LoVo (cell line): ENCODE measurements at places on chromosomes 2 and 18.
A peak's percentile ranks its signal among the peaks of the same experiment; 100 is the strongest.

DNA sequence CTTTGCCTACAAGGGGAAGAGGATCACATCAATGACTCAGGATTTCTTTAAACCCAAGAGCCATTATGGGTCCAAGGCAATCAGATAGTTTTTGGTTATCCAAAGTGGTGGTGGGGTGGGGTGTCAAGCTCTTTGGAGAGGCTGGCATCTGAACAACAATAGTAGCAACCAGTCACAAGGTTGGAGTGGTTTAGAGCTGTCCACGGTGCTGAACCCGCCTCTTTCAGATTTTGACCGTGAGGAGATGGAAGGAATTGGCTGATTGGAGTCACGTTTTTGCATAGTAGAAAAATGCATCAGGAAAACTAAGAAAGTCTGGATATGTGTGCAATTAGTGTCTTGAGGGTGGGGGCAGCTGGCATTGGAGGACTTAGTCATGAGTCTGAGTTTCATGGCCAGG lies 159.9 kb downstream of the LOXHD1 start:
- peak; percentile 20 for DNase-seq

- DNase-seq: no peak
These were observed 10.9 kb downstream of the ALS2 start for GRCh38 chr2:201769666-201770373.

GRCh38 chr18:48550101-48550729 lies 11.4 kb downstream of the CTIF start:
- DNase-seq: no peak

- no peak for DNase-seq
These were observed 12.4 kb downstream of the HS6ST1 start for GRCh38 chr2:128306081-128306930.

DNA sequence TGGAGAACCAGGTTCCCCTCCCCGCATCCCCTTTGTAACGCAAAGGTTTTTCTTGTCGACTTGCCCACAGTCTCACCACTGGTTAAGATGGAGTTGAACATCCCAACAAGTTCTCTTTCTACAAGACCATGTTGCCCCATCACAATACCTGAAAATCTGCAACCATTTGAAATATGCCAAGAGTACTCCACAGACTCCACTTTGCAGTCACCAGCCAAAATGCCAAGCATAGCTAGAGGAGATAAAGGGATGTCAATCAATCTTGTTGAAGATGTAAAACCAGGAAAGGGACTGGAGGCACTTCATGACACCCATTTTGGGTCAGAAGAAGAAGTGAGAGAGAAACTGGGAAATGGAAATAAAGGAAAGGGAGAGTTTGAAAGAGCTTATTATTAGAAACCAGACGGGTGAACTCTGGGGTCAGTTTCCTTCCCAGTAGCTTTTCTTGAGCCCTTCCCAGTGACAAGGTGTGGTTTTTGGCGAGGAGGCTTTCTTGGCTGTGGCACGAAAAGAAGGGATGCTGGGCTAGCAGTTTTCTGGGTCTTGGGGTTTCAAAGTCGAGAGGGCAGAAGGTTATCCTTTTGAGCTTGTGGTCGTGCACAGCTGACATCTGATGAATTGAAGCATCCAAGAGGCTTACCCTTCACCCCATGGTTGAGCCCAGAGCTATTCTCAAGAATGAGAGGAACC lies 79.3 kb downstream of the ACAA2 start:
- DNase-seq: no peak

GRCh38 chr2:158686210-158686691 lies 108.9 kb upstream of the DAPL1 start:
- DNase-seq: no peak

GRCh38 chr2:100245681-100246080 lies 76.6 kb downstream of the LONRF2 start:
- DNase-seq: no peak

DNA sequence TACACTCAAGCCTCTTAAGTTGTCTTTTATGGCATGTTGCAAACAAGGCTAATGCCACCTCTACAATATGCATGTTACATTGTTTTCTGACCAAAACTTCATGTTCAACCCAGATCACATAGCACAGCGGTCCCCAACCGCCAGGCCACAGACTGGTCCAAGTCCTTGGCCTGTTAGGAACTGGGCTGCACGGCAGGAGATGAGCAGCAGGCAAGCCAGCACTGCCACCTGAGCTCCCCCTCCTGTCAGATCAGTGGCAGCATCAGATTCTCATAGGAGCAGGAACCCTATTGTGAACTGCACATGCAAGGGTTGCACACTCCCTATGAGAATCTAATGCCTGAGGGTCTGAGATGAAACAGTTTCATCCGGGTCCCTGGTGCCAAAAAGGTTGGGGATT lies 324.8 kb upstream of the CHAC2 start:
- DNase-seq: no peak

DNA sequence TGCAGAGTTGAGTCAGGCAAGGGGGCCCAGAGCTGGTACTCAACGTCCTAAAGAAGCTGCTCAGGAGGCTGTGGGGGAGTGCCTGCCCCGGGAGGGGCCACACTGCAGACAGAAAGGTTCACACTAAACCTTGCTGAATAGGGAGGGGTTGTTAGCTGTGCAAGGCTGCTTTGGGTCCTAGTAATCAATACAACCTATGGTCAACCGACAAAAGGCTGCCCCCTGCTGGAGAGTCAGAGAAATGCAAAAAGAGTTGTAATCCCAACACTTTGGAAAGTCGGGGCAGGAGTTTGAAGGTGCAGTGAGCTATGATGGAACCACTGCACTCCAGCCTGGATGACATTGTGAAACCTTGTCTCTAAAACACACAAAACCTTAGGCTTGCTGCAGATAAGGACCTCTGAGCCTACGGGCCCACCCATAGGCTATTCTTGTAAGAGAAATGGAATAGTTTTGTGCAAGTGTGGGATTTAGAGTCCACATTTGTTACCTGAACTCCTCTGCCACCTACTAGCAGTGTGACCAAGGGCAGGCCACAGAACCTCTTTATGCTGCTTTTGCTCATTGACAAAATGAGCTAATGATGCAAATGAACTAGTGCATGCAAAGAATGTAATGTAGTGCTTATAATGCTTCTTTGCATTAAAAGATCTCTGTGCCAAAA lies 81.5 kb downstream of the PRPF40A start:
- peak; percentile 42 for DNase-seq

GRCh38 chr2:147782141-147782930 lies 62.5 kb upstream of the ACVR2A start:
- DNase-seq: no peak

- DNase-seq: no peak
These were observed 72.3 kb upstream of the EFEMP1 start for GRCh38 chr2:55995902-55996301.

DNA sequence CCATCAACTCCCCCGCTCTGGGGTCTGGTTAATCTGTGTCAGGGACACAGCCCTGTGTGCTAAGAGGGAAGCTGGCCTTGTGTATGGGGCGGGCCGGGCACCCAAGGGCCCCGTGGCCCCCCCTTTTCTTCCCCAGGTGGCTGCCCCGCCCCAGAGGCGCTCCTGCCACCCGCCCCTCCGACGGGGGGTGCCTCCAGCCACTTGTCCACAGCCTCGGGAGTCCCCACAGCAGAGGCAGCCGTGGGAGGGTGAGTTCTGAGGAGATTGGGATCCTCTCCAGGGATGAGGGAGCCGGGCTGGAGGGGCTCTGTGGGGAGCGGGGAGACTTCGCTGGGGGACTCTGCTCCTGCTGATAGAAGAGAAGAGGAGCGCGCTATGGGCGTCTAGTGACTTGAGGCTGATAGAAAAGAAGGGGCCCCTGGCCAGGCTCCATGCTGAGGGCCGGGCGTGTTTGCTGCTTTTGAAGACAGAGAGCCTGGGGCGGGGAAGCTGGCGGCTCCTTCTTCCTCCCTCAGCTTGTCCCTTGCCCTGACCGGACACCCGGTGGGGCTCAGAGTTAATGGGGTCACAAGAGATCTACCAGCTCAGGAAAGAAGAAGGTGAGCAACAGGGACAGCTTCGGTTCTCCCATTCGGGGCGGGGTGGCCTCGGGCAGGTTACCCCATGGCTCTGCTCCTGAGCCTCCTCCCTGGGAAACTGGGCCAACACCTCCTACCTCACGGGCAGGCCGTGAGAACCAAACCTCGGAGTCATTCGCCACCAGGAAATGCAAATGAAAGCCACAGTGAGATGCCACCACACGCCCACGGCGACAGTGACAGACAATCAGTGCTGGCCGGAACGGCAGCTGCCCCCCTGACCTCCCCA lies 89.4 kb upstream of the TAF1B start:
- peak; percentile 14 for DNase-seq

GRCh38 chr18:34808389-34808788 lies 98.3 kb downstream of the DTNA start:
- no peak for DNase-seq

DNA sequence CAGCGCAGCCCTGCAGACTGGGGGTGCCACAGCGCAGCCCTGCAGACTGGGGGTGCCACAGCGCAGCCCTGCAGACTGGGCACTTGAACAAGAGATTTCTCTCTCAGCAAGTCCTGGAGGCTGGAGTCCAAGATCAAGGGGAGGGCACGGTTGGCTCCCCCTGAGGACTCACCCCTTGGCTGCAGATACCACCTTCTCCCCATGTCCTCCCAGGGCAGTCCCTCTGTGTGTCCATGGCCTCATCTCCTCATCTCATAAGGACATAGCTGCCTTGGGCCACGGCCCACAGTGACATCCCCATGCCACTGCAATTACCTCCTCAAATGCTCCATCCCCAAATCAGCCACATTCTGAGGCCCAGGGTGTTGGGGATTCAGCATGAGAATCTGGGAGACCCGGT lies 98.2 kb downstream of the TPO start:
- DNase-seq: no peak

DNA sequence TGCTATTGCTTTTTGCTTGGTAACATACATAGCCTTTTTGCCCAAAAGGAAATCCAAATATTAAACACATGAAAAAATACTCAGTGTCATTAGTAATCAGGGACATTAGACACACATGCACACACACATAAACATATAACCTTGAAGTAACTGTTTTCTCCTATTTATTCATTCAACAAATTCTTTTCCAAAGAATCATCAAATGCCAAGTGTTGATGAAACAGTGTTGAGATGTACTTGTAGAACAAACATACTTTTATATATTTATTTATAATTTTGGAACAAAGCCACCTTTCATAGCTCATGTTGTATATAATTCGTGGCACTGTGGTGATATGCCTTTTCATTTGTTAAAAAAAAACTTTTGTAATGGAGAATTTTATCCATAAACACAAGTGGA lies 81.0 kb downstream of the APLF start:
- no peak for DNase-seq

GRCh38 chr2:105455488-105456003 lies 56.7 kb upstream of the FHL2 start:
- DNase-seq: peak; percentile 97

- DNase-seq: no peak
These were observed 1.9 kb upstream of the PROM2 start for GRCh38 chr2:95272299-95272751.

DNA sequence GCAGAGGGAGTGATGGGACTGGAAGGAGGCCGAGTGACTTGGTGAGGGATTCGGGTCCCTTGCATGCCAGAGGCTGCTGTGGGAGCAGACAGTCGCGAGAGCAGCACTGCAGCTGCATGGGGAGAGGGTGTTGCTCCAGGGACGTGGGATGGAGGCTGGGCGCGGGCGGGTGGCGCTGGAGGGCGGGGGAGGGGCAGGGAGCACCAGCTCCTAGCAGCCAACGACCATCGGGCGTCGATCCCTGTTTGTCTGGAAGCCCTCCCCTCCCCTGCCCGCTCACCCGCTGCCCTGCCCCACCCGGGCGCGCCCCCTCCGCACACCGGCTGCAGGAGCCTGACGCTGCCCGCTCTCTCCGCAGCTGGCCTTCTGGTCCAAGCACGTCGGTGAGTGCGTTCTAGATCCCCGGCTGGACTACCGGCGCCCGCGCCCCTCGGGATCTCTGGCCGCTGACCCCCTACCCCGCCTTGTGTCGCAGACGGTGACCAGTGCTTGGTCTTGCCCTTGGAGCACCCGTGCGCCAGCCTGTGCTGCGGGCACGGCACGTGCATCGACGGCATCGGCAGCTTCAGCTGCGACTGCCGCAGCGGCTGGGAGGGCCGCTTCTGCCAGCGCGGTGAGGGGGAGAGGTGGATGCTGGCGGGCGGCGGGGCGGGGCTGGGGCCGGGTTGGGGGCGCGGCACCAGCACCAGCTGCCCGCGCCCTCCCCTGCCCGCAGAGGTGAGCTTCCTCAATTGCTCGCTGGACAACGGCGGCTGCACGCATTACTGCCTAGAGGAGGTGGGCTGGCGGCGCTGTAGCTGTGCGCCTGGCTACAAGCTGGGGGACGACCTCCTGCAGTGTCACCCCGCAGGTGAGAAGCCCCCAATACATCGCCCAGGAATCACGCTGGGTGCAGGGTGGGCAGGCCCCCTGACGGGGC lies 4.6 kb downstream of the PROC start:
- DNase-seq: peak; percentile 45

DNA sequence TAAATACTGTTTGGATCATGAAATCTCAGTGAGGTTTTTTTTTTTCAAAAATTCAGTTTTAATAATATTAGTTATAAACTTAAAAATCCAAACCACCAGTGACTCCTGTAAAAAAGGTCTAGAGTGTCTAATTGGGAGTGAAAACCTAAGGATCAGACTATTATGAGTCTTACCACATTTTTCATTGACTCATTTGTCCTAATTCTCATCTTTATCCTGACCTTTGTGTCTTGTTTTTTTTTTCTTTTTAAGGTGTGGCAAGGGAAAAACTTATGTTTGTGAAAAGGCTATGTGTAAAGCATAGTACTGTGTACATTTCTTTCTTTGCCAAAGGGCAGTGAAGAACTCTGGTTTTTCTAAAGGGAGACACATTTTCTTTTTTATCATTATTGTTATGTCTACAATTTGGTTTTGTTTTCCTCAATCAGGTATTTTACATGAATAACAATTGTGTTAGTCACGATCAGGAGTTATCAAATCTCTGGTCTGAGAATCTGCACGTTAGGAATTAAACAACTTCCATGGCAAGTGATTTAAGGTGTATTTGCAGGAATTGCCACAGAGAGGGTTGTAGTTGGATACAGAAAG lies 52.6 kb downstream of the RHBDD1 start:
- no peak for DNase-seq

DNA sequence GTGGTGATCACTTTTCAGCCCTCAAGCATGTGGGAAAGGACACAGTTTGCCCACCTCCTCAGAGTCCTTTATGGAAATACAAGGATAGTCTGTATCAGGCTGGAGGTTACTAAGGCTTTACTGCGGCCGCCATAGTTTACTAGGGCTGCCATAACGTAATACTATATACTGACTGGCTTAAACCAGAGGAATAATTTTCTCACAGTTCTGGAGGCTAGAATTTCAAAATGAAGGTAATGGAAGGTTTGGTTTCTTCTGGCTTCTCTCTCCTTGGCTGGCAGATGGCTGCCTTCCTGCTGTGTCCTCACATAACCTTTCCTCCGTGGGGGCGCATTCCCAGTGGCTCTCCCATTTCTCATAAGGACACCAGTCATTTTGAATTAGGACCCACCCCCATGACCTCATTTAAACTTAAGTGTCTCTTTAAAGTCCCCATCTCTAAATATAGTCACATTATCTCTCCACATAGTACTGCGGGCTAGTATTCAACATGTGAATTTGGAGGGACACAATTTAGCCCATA lies 12.5 kb upstream of the ATIC start:
- DNase-seq: no peak
